ENCODE measurements at places on chromosomes 12 and 14.

DNA sequence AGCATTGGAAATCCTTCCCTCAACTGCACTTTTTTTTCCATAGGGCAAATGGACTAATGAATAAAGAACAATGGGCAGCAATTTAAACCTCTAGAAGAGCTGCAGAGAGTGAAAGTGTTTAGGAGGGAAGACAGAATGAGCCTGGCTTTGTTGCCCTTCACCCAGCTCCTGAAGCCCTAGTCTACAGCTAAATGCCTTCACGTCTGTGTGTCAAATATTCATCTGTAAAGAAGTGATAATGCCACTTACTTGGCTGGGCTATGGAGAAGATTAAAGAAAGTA is 45.6 kb downstream of the FLRT2 start:
- DNase-seq: peak; percentile 73

DNA sequence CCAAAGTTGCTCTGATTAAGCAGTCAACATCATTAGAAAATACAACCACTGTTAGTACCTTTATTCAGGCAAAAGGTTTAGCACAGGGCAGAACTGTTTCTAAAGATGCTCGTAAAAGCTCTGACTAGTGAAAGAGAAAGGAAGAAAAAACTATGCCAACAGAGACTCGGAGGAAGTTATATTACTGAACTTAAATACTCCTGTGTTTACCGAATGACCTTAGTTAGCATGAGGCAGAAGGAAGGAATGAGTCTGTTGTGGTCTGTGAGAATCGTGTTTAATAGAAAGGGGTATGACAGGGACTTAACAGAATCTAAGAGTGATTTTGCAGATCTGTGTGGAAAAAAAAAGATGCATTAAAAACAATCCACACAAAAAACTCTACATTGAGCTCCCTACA is 84.1 kb upstream of the OVCH1 start:
- DNase-seq: no peak

DNA sequence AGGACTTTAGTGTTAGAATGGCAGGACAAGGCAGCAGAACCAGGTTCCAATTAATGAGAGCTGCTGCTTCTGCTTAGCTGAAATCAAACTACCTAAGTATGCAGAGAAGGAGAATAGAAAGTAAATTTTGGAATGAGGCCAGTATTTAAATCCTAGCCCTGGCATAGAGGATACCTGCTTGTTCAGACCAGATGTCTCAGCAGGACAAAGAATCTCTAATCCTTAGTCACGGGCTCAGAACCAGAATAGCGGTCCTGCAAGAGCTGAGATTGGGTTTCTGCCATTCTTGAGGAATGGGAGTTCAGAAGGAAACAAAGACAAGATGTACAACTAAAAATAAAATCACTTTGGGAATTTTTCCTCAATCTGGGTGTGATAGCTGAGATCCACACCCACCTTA is 550.8 kb upstream of the TMEM132C start:
- DNase-seq: no peak

- DNase-seq: peak; percentile 94
These were observed 207.9 kb downstream of the SYNE2 start for GRCh38 chr14:64060648-64061096.

DNA sequence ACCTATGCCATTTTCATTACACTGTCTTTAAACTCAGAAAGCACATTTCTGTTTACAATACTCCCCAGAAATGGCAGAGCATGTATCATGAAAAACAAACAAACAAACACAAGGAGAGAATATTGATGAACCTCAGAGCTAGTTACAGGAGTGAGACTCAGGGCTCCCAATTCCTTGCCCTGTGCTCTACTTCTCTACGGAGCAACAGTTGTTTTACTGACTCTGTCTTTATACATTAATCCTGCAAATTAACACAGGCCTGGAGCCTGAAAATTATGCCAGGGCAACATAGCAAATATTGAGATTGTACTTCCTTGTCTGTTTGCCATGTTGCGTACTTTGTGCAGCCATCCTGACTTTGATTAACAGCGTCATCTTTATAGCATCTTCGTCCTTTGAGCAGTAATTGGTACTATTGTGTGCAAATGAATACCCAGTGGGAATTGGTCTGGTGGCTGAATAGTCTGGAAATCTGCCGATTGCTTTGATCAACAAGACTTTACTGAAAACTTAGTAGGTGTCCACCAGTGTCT is 15.2 kb upstream of the AKAP6 start:
- DNase-seq: peak; percentile 11

Data from mesendoderm (in vitro differentiated cells).